Keratinocyte (primary cell): ENCODE measurements at places on chromosomes 5 and 9. TPM values are rescaled to one million over a fixed set of nuclear protein-coding genes. Genes with fewer than 3 reads are reported as not detected.

Gene SLC6A19
- polyA plus RNA-seq: not detected in 3 replicates

Gene ARL14EPL
- not detected in 3 replicates for polyA plus RNA-seq

Gene CDHR2
- polyA plus RNA-seq: 0.01 TPM in 2 of 3 replicates, not detected in the other

Gene ZFP2
- polyA plus RNA-seq: 0.32 to 0.54 TPM (median 0.52 TPM) in 3 replicates

Gene CCL27
- 0.46 to 1.1 TPM (median 1.1 TPM) in 3 replicates for polyA plus RNA-seq

Gene S1PR3
- 4.1 to 5.3 TPM (median 4.6 TPM) in 3 replicates for polyA plus RNA-seq

Gene WASHC1
- polyA plus RNA-seq: 5.3 to 12.3 TPM (median 7.7 TPM) in 3 replicates

Gene PCDHB16
- polyA plus RNA-seq: 0.02 to 0.09 TPM (median 0.07 TPM) in 3 replicates

Gene FAM81B
- not detected in 3 replicates for polyA plus RNA-seq

Gene PCDHGB4
- polyA plus RNA-seq: 1.6 to 2.7 TPM (median 2.4 TPM) in 3 replicates

Gene TTC1
- 39.5 to 53.0 TPM (median 51.7 TPM) in 3 replicates for polyA plus RNA-seq

Gene PCBD2
- 3.8 to 6.2 TPM (median 4.4 TPM) in 3 replicates for polyA plus RNA-seq

Gene SLC46A2
- not detected in 3 replicates for polyA plus RNA-seq

GRCh38 chr9:1913631-1914330 is 101.4 kb upstream of the SMARCA2 start:
- DNase-seq: no peak

GRCh38 chr5:147854894-147855773 is 23.4 kb upstream of the SCGB3A2 start:
- no peak for DNase-seq

DNA sequence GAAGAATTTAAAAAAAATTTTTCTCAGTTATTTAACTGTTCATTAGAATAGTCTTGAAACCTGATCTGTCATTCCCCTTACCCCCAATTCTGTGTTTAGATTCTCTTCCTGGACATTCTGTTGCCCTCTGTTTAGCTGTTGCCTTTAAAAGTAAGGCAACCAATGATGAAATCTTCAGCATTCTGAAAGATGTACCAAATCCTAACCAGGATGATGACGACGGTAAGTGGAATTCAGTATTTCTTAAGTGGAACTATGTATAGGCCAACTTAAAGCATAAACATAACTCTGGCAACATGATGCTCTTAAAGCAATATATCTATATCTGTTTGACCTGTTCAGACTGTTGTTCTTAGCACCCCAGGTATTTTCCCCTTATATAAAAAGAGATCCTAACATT is 27.2 kb downstream of the NCBP1 start:
- DNase-seq: no peak

DNA sequence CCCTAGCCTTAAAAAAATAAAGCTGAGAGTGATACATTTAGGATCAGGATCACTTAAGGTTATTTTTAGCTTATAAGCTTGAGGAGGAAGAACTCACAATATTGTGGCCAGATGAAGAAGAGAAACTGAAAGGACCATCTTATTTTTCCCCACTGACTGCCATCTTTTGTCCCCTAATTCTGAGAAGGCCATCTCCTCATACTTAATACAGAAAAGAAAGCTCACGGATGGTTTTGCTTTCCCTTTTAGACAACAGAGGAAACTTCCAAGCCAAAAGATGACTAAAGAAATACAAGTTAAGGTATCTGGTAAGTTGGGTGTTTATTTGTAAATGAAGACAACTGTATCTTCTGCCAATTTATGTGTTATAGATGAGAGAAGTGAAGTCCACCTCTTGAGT is 36.4 kb downstream of the ERAP1 start:
- DNase-seq: no peak

DNA sequence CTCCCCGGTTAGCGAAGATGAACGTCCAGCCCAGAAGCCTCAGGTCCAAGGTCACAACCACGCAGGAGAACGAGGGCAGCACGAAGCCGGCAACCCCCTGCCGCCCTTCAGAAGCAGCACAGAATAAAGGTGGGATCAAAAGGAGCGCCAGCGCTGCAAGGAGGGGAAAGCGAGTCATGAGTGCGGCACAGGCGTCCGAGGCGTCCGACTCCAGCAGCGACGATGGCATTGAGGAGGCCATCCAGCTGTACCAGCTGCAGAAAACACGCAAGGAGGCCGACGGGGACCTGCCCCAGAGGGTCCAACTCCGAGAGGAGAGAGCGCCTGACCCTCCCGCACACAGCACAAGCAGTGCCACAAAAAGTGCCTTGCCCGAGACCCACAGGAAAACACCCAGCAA is 5.8 kb downstream of the PPP1R26 start:
- no peak for DNase-seq

DNA sequence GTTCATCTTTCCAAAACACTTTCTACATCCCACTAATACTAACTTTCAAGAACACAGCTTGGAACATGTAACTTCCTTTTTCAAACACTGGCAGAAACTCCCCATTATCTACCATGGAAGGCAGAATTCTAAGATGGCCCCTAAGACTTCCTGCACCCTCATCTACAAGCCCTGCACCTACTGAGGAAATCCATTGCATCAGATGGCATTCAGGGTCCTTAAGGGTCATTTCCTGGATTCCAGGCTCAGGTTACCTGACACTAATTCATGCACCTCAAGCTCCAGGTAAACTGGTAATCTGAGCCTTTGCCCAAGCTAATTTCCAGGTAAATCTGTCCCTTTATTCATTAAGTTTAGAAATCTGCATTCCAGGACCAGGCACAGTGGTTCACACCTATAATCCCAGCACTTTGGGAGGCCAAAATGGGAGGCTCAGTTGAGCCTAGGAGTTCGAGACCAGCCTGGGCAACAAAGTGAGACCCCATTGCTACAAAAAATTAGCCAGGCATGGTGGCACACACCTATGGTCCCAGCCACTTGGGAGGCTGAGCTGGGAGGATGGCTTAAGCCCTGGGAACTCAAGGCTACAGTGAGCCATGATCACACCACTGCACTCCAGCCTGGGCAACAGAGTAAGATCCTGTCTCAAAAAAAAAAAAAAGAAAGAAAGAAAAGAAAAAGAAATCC is 91.6 kb downstream of the NFIB start:
- DNase-seq: no peak

DNA sequence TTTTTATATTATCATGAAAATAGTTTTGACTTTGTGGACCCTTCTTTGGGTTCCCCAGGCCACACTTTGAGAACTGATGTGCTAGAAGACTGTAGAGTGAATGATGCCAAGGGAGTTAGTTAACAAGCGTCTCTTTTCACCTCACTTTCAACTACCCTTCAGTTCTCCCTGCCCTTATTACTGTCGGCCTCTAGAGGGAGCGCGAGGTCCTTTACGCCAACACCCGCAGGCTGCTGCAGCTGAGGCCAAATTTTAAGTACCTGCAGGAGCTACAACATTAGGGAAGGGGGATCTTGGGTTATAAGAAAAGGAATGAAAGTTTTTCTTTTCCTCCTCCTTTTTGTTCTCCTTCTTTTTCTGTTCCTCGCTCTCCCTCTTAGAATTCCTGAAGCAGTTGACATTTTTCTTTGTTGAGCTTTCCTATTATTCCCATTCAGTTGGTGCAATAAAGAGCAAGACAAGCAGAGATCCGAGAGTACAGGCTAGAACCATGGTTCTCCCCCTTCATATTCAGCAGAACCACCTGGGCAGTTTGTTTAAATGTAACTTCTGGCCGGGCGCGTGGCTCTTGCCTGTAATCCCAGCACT is 84.0 kb downstream of the ZFAND5 start:
- no peak for DNase-seq

DNA sequence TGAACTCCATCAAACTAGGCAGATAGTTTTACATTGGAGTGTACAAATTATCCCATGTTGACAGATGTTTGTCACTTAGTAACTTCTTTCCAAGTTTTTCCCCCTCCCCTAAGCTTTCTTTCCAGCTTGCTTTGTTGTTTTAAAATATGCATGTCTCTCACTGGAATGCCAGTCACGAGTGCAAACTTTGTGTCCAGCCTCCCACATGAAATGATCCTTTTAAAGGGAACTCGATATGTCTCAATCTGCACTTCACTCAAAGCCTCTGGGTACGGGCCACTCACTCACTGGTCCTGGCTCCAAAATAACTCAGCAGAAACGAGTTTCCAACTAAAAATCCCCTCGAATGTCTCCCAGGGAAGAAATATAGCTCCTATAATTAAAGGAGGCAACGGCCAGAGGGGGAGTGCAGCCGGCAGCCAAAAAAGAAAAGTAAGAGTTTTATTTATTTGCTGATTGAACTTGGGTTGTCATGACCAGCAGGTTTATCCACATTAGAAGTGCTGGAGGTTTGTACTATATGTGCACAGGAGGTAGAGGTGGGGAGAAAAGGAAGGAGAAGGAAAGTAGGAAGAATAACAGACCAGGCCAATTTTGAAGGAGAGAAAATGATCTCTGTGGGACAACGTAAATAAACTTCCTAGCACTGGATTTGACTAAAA is 17.5 kb downstream of the NR2F1 start:
- no peak for DNase-seq

GRCh38 chr5:115949096-115949495 is 13.2 kb upstream of the LVRN start:
- DNase-seq: no peak

DNA sequence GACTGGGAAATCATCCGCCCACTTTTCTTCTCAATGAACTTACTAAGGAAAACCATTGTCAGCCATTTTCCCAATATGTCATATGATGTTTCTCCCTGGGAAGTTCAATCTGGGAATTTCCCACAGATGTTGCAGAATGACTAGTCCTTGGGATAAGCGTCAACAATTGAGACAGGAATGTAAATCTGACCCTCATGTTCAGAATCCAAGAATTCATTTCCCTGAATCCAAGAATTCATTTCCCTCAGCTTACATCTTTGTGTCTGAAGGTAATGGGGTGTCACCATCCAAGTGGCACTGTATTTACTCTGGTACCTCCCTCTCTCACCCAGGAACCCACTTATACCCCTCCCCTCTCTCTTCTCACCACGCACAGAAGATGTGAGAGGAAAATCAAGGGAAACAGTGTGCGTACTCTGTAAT is 7.4 kb downstream of the KLF9 start:
- DNase-seq: no peak

DNA sequence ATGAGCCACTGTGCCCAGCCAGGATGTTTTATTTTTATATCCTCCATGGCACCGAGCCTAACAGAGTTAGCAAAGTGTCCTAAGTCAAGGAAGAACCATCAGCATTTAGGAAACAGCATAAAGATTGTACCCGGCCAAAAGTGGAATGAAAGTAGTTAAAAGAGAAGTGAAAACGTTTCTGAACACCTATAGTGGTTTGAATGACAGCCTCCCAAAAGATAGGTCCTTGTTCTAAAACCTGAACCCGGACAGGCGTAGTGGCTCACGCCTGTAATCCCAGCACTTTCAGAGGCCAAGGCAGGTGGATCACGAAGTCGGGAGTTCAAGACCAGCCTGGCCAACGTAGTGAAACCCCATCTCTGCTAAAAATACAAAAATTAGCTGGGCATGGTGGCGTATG is 37.4 kb downstream of the ZFAND5 start:
- no peak for DNase-seq

GRCh38 chr9:89788434-89788833 is 183.6 kb downstream of the GADD45G start:
- DNase-seq: no peak

GRCh38 chr5:160441311-160441781 is 19.7 kb downstream of the PTTG1 start:
- DNase-seq: no peak

- no peak for DNase-seq
These were observed 94.7 kb upstream of the ANKRD55 start for GRCh38 chr5:56327809-56328208.

GRCh38 chr9:130974697-130975096 is 34.3 kb upstream of the LAMC3 start:
- no peak for DNase-seq

DNA sequence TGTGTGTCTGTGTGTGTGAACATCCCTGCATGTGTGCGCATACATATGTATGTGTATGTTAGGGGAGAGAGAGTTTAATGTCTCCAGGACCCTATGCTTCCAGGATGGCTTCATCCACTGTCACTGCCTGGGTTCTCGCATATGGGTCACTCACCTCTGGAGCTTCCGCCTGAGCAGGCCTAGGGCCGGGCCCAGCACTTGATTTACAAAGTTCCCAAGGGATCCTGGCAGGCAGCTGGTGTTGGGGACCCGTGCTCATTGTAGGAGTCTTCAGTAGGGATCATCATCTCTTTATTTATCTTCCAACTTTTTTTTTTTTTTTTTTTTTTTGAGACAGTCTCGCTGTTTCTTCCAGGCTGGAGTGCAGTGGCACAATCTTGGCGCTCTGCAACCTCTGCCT is 13.0 kb downstream of the TBC1D13 start:
- no peak for DNase-seq

- DNase-seq: no peak
These were observed 291.9 kb downstream of the KCTD16 start for GRCh38 chr5:144462577-144462976.

- no peak for DNase-seq
These were observed 16.2 kb downstream of the ANKH start for GRCh38 chr5:14855366-14855765.

GRCh38 chr9:28365728-28366127 is 792.4 kb upstream of the C9orf72 start:
- DNase-seq: no peak

DNA sequence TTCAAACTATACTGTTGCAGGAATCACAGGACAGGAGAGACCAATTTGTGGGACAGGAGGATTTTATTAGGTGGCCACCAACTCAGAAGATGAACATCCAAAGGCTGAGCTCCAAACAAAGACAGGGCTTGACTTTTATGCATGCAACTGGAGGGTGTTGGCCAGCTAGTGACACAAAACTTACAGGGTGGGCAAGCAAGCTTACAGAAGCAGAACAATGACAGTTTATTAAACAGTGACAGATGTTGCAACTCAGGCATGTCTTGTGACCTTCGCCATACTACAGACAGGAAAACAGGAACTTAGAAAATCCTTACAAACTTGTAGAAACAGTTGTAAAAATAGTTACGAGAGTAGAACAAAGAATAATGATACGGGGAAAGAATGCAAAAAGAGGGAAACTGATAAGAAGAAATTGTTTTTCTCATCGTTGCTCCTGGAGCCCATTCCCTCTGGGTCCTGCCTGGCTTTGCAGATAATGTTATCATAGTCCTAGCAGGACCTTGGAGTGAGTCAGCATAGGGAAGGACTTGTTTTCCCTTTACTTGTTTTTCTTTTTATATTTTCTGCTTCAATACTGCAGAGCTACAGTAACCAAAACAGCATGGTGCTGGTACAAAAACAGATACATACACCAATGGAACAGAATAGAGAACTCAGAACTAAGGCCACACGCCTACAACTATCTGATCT is 2083.0 kb upstream of the ACO1 start:
- no peak for DNase-seq
